ENCODE measurements at places on chromosomes 4 and X.
A peak's percentile ranks its signal among the peaks of the same experiment; 100 is the strongest.

DNA sequence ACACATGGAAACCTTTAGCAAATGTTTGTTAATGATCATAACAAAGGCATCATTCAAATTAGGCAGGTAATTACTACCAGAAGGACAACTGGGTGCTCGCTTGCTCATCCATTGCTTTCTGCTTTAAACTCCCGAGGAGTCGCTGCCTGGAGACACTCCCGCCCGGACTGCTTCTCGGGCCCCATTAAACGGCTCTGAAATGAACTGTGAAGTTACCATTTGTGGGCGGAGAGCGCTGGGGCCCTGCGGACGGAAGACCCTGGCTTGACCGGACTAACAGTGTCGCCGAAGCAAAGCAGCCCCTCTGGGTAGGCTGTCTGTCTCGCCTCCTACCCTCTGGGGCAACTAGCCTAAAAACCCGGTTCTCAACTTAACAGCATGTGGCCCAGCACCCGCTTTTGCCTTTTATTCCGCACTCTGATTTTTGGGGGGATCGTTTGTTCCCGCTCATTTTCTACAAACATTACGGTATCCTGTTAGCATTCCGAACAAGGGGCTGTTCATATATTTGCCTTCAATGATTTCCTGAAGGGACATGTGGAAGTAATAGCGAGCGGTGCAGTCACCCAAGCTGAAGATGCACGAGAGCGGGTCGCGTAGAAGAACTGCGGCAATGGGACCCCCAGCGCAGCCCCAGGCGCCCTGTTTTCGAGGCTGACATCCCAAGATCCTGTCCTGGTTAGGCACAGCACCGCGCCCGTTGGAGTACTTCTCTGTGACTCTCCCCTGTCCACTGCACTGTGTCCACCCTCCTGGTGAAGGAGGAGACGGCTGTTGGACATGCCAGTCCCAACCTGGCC lies 1.6 kb upstream of the PDGFRA start:
- no peak for DNase-seq

GRCh38 chrX:119194621-119195020 lies 41.5 kb upstream of the PGRMC1 start:
- DNase-seq, result peak; percentile 15

DNA sequence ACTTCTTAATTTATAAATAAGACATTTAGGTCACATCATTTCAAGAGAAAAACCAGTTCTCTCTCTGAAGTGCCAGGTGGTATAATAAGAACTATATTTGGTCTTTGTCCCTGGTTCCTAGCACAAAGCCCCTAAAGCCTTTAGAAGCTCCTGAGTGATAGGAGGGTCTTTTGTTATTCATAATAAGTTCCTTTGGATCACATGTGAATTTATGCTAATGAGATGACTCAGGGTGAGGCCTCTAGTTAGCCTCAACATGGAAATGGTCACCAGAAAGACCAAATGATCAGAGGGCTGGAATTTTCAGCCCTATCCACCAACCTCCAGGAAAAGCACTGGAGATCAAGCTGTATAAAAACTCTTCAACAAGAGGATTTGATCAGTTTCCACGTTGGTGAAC lies 68.1 kb upstream of the BLTP1 start:
- no peak for DNase-seq

DNA sequence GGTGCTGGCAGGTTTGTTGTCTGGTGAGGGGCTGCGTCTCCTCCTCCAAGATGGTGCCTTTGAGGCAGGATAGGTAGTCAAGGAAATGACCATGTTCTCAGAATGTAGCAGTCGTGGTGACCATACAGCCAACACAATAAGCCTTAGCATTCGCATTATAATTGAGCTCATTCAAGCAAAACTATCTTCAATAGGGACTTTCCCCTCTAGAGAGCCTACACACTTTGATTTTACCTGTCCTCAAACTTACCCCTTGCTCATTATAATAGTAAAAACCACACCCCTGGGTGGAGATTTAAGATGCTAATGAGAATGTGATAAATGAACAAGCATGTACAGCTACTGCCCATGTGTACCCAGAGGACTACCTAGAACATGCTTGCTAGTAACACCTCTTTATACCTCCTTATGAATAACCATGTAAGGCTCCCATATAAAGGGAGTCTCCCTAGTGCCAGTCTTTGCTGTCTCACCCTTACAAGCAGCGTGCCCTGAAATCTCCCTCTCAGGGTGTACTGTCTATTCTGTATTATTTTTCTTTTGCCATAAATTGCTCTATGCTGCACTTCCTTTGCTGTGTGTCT lies 48.2 kb downstream of the FGFBP1 start:
- no peak for DNase-seq

- no peak for DNase-seq
These were observed 42.2 kb upstream of the EPGN start for GRCh38 chr4:74266081-74266480.

DNA sequence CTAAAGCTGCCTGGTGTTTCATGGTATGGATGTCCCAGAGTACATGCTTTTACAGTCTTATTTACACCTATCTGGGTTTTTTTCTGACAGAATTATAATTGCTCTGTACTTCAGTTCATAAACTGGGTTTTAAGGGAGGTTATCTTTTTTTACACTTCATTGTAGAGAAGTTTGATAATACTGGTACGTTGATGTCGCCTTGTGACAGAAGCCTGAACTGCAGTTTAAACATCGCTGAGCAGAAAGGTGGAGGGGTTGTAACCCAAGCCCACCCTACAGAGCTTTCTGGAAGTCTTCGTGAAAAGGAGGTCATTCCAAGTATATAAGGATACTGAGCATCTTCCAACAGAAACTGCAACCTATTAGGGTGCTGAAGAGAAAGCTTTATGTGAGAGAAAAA lies 46.4 kb downstream of the BEX1 start:
- DNase-seq, result peak; percentile 9

- peak; percentile 66 for DNase-seq
These were observed 373.0 kb upstream of the RASGEF1B start for GRCh38 chr4:81844717-81845116.

DNA sequence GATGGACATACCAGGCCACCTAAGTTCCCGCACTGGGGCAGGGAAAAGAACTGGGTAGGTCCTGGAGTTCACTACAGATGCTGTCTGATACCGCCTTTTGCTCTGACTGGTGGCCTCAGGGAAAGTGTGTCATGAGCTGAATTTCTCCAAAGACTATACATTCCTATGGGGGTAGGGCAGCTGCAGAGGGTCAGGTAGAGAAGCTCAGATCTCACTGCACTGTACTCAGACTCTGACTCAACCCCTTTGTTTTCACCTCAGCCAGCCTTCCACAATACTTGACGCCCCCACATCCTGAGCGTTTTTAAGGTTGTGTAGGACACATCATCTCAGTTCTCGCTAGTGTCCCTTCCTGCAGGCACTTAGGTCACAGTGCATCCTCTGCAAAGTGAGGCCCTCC lies 7.8 kb downstream of the GATB start:
- DNase-seq, result no peak

GRCh38 chrX:107741404-107741790 lies 34.2 kb downstream of the TSC22D3 start:
- no peak for DNase-seq

- DNase-seq, result no peak
These were observed 73.7 kb downstream of the RLIM start for GRCh38 chrX:74540635-74541249.

GRCh38 chr4:48944756-48945241 lies 38.2 kb upstream of the OCIAD2 start:
- DNase-seq, result peak; percentile 69

- DNase-seq, result no peak
These were observed 99.2 kb upstream of the DDIT4L start for GRCh38 chr4:100289530-100289888.

DNA sequence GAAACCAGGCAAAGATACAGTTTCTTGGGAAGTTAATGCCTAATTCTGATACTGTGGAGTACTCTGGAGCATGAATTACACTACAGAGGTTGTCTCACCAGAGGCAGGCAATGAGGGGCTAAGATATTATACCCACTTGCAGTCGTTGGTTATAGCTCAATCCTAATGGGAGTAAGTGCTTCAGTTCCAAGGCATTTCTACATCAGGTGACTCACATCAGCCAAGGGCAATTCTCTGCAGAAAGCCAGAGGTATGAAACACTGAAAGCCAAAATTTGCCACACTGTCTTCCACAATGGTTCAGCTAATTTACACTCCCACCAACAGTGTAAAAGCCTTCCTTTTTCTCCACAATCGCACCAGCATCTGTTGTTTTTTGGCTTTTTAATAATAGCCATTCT lies 174.0 kb upstream of the IL15 start:
- DNase-seq, result no peak

- DNase-seq, result no peak
These were observed 225.8 kb downstream of the FGF13 start for GRCh38 chrX:138485767-138486166.

GRCh38 chr4:17168571-17168970 lies 270.1 kb upstream of the LDB2 start:
- DNase-seq, result peak; percentile 90

DNA sequence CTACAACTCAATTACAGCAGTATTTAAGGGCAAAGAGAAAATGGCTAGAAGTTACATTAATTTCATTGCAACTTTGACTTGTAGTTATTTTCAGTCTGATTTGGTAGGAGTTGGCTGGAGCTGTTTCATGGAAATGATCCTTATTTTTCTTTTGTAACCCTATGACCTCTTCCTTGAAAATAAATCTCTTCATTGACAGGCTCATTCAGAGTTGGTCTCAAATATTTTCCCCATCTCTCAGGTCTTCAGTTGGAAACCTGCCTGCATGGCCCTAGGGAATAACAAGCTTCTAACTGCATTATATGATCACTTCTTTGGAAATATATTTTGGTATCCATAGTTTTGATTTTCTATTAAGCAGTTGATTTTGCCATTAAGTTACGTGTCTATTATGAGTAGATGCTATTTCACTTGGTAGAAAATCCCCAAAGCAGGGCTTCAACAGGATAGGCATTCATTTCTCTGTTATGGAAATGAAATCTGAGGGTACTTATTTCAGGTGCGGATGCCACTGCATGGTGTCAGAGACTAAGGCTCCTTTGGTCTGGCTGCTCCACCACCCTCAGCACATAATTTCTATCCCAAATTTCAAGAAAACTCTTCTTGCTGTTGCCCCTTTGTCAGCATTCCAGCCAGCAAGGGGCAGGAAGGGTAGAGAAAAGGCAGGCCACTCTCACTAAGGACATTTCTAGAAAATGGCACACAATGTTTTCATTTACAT lies 502.5 kb downstream of the SPRY1 start:
- no peak for DNase-seq

DNA sequence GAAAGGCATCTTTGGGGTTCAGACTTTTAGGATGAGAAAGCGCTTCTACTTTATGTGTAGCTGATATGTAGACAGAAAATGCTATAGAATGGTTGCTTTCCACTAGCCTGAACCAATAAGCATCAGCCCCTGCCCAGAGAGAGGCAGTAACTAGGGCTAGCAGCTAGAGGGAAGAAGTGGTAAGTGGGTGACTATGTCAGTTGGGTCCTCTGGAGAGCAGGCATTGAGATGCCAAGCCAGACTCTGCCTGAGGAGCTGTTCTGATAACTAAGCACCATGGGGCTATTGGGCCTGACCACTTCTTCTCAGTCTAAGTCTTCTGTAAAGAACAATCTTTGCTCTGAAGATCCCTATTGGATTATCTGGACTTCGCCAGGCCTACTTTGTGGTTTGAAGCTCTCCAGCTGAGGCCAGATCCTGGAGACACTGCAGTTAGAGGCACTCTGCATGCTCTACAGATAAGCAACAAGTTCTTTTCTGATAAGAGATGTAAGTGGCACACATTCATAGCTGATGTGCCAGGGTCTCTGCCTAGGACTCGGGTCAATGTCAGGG lies 146.1 kb downstream of the RBM46 start:
- DNase-seq, result no peak

DNA sequence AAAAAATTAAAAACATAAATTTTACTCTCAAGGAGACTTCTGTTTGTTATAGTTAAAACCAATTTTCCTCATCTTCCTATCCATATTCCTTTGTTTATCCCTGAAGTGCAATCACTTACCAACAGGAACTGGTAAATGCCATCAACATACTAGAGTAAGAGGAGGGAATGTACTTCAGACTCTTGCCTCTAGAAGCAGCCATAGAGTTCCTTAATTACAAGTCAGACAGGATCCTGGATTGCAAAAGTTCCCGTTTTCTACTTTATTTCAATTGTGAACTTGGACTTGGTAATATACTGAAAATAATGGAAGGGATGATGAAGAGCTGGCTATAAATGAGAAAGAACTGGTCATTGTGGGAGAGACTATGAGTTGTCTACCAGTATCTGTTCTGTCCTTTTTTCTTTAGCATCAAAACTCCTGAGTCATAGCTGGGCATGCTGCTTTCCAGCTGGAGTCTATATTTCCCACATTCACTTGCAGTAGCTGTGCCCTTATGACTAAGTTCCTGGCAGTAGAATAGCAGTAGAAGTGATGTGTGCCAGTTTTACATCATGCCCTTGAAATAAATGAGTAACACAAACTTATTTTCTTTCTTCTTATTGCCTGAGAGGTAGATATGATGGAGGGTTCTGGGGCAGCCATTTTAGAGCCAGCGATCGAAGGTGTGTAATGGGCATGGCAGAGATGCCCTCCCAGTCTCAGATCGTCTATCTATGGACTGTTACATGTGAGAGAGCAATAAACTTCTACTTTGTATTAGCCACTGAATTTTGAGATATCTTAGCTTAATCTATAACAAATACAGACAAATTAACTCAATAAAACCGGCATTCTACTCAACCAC lies 26.8 kb upstream of the SPARCL1 start:
- no peak for DNase-seq

DNA sequence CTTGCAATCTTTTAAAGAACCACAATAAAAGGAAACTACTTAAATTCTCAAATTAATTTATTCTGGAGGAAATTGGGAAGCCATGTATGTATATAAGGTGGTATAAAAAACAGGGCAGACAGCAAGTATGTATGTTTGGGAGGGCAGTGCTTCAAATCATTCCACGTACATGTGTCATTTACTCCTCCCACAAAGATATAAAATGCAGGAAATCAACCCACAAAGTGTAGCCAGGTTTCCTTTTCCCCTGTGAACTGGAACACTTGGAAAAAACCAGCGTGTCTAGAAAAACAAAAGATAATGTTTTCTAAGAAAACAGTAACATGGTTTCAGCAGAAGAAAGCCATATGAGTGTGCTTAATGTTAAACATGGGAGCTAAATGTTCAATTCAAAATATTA lies 156.7 kb upstream of the FAM47A start:
- no peak for DNase-seq

DNA sequence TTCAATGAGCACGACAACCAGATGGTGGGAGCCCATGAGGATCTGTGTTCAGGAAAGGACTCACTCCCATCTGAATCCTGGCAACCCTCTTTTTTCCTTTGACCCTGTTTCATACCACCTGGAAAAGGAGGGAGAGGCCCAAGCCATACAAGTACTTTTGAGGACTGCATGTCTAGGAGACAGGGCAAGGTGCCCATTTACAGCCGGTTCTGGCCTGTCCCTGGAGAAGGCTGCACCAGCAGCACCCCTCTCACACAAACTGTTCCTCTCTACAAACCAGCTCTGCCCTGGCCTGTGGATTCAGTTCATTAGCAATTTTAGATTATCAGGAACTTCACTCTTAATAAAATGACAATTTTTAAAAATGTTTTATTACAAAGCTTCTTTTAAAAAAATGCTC lies 57.5 kb downstream of the HADH start:
- no peak for DNase-seq
